ENCODE measurements at places on chromosomes 4 and X.

GRCh38 chr4:59339631-59340030 lies 1860.5 kb upstream of the ADGRL3 start:
- DNase-seq = no peak

GRCh38 chr4:99564921-99565320 lies 1.1 kb upstream of the TRMT10A start:
- no peak for DNase-seq

GRCh38 chr4:145492376-145492775 lies 10.7 kb downstream of the SMAD1 start:
- no peak for DNase-seq

- no peak for DNase-seq
Measured at GRCh38 chr4:136803433-136803832, 728.9 kb downstream of the PCDH18 start.

GRCh38 chrX:69290292-69290691 lies 125.0 kb upstream of the PJA1 start:
- DNase-seq = no peak

- DNase-seq = peak; percentile 78
Measured at GRCh38 chr4:182246401-182247205, 3.4 kb downstream of the TENM3 start.

- no peak for DNase-seq
Measured at GRCh38 chr4:18113710-18114331, 92.3 kb upstream of the LCORL start.

GRCh38 chrX:2159393-2159792 lies 341.4 kb downstream of the DHRSX start:
- no peak for DNase-seq

- no peak for DNase-seq
Measured at GRCh38 chr4:124282301-124282898, 430.1 kb downstream of the ANKRD50 start.

DNA sequence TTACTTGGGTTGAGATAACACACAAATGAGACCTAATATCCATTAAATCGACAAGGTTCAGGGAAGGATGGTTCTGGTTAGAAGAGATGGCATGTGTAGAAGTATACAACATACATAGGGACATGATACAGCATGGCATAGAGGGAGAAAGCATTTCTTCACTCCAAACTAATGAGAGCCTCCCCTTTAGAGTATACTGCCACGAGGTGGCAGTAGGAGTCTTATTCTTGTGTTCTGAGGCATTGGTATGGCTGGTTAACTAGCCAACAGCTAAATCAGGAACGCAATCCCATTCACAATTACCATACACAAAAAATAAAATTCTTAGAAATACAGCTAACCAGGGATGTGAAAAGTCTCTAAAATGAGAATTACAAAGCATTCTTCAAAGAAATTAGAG lies 29.1 kb upstream of the TRO start:
- DNase-seq = peak; percentile 28

- DNase-seq = no peak
Measured at GRCh38 chrX:122583551-122583950, 600.5 kb upstream of the GRIA3 start.

- no peak for DNase-seq
Measured at GRCh38 chr4:62622089-62622488, 1422.0 kb downstream of the ADGRL3 start.

DNA sequence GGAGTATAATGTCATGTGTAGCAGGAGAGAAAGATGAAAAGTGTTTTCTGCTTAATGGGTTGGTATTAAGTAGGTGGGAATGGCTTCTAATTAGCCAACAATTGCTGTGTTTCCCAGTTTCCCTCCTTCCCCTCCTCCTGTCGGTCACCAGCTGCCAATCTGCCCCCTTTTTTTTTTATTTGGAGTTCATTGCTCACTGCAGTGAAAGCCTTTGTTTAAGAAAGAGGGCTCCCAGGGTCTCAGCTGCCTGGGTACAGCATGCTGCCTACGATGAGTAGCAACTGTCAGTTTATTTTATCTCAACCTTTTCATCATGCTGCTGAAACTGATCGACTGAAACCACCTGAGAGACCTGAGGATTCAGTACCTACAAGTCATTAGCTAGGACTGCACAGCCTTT lies 149.0 kb downstream of the POU4F2 start:
- DNase-seq = no peak

DNA sequence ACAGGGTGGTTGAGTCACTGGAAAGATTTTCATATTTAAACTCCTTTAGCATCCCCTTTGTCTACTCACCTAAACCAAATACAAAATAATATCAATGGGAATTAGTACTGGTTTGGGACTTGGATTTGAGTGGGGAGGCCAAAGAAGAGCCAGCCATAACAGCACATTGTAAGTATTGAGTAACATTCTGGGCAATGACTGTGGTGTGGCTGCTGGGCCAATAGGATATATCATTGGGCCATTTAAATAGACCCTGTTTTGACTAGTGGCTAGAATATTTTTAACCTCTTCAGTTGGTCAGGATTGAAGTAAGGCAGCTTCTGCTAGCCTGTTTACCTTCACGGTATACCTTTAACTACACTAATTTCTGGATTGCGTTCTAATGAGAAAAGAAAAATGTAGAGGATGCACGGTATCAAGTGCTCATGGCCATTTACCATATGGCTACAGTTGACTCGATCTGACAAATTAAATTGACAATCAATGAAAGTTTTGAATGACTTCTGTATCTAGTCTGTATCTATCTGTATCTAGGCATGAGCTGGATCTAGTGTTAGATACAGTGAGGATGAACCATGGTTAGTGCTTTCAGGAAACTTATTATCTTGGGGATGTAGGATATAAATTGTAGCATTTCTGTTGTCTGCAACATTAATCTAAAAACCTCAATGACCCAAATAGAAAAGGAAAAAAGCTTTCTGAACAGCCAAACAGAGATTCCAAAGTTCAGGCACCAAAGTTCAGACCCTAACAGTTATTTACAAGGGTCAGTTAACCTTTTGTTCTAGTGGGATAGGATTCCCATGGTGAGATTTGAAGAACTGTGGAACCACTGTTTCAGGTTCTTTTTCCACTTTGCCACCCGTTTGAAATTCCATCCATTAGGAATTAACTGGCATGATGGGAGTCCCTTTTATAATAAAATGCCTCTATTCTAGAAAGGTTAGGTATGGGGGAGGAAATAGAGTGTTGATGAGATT lies 6.8 kb upstream of the ALB start:
- no peak for DNase-seq

GRCh38 chrX:63963095-63963784 lies 178.2 kb upstream of the ARHGEF9 start:
- no peak for DNase-seq

DNA sequence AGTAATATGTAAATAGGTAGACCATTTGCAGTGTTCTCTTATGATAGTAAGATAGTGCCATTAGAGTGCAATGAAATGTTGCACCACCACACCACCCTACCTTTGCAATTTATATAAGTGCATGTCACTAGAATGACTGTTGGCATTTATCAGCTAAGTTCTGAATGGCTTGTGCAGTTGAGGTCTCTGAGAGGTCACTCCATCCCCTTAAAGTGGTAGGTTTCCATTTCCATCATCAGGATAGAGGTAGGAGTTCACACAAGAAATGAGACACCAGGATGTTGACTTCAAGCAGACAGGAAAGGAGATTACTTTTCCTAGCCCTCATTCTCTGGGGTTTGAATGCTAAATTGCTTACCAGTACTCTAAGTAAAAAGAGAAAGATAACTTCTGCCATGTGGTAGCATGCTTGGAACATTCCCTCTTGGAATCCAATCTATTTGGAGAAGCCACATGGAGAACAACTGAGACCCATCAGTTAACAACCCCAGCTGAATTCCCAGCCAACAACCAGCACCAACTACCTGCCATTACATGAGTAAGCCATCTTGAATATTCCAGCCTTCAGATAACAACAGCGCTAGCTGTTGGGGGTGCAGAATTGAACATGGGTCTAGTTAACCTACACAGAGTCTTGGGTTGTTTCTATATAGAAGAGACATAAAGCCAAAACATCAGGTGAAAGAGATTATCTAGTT lies 6.7 kb upstream of the LRBA start:
- DNase-seq = no peak

GRCh38 chr4:120769227-120769626 lies 153.3 kb downstream of the PRDM5 start:
- DNase-seq = peak; percentile 96

DNA sequence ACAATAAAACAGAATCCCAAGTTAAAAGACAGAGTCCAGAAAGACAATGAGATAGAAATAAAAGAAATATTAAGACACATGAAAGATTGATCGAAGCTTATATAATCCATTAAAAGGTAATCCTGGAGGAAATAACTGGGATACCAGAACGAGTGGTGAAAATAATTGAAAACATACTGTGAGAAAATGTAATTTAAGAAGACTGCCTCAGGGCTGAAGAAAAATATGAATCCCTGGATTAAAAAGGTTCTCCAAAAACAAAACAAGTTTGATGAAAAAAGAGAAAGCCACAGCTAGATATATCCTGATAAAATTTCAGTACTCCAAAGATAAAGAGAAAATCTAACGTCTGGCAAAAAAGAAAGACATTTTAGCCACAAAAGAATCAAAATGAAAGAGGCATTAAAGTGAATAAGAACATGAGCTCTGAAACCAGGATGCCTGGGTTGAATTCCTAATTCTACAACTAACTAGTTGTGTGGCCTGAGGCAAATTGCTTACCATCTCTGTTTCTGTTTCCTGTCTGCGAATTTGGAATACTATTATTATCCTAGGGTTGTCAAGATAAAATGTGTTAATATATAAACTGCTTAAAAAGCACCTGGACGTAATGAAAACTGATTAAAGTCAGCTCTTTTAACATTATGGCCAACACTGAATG lies 5.5 kb downstream of the DDX60L start:
- DNase-seq = no peak

DNA sequence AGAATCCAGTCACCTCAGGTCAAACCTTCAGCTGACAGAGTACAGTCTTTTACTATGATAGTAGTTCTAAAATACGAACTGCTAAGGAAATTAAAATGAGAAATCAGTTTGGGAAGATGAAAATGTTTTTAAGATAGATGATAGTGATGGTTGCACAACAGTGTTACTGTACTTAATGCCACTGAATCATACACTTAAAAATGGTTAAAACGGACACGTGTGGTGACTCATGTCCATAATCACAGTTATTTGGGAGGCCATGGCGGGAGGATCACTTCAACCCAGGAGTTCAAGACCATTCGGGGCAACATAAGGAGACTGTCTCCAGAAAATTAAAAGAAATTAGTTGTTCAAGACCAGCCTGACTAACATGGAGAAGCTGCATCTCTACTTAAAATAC lies 41.4 kb downstream of the ABHD18 start:
- peak; percentile 63 for DNase-seq

DNA sequence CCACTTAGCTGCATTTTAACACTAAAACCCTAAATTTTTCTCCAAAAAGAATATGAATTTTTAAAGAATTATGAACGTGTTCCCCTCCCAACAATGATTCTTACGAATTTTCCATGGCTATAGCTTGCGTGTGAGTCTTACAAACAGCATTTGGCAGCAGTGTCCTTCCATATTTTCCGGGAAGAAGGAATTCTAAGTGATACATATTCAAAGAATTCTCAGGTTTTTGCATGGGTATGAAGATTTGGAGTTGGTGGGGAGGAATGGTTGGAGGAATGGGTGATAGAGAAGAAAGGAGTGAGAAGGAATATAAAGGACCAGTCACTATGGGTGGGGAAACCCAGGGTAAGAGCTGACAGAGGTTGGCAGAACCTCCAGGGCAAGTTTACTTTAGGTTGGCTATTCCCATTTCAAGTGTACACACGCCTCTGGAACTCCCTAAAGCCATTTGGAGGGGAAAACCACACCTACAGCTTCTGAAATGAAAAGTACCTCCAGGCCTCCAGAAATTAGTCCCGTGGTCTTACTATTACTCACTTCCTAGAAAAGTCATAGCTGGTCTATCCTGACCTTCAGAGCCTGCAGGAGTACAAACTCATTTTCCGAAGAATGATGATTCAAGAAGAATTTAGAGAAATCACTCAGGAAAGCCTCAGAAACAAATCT lies 420.8 kb upstream of the DIPK2B start:
- DNase-seq = peak; percentile 80

- no peak for DNase-seq
Measured at GRCh38 chrX:28550331-28550872, 36.8 kb upstream of the IL1RAPL1 start.

DNA sequence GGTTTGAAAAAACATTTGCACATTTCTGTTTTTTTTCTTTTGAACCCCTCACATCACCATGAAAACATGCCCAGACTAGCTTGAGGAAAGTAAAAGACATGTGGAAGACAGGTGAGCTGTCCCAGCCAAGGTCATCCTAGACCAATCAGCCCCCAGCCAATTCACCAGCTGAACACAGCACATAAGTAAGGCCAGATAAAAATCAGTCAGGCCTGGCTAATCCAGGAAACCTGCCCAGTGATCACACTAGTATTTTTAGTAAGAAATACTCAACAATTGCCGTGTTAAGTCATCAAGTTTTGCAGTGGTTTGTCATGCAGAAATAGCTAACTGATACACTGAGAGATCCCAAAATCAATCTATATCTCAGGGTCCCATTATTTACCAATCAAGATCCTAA lies 4.4 kb upstream of the SMR3A start:
- DNase-seq = no peak

DNA sequence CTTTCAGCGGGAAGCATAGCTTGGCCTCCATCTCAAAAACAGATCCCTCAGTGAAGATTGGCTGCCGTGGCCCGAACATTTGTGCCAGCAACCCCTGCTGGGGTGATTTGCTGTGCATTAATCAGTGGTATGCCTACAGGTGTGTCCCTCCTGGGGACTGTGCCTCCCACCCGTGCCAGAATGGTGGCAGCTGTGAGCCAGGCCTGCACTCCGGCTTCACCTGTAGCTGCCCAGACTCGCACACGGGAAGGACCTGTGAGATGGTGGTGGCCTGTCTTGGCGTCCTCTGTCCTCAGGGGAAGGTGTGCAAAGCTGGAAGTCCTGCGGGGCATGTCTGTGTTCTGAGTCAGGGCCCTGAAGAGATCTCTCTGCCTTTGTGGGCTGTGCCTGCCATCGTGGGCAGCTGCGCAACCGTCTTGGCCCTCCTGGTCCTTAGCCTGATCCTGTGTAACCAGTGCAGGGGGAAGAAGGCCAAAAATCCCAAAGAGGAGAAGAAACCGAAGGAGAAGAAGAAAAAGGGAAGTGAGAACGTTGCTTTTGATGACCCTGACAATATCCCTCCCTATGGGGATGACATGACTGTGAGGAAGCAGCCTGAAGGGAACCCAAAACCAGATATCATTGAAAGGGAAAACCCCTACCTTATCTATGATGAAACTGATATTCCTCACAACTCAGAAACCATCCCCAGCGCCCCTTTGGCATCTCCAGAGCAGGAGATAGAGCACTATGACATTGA lies 175.4 kb downstream of the FAT4 start:
- no peak for DNase-seq

DNA sequence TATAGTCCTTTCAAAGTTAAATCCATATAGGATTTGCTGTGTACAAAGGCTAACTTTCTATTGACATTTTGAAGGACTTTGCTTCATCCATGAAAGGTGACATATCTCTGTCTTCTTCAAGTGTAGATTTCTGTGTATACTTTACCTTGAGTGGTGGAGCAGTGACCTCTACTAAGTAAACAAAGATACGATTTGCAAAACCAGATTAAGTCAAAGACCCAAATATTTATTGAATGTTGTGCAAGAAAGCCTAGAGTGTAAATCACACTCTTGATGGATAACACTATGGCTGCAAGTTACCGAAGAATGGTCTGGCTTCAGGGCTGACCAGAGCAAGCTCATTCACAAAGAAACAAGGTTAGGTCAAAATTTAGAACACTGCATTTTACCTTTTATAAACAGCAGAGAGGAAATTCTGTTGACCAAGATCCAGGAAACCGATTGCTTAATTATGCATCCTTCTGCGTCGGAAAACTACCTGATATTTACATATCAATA lies 5.4 kb upstream of the FGG start:
- no peak for DNase-seq

All from IMR-90 (cell line).